ENCODE measurements at places on chromosomes 6 and 20.

- DNase-seq, result no peak
Observed at GRCh38 chr20:57234556-57235251, 31.7 kb downstream of the BMP7 start.

DNA sequence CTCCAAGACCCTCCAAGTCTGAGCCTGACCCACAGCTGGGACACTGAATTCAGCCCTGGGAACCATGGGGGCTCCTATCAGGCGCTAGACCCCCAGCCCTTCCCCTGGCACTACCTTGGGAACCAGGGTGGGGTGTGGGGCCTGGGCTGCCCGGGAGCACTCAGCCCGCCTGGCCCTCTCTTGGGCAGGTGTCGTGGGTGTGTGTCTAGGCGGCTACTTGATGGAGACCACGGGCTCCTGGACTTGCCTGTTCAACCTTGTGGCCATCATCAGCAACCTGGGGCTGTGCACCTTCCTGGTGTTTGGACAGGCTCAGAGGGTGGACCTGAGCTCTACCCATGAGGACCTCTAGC is 14.6 kb downstream of the SLC17A9 start:
- no peak for DNase-seq

DNA sequence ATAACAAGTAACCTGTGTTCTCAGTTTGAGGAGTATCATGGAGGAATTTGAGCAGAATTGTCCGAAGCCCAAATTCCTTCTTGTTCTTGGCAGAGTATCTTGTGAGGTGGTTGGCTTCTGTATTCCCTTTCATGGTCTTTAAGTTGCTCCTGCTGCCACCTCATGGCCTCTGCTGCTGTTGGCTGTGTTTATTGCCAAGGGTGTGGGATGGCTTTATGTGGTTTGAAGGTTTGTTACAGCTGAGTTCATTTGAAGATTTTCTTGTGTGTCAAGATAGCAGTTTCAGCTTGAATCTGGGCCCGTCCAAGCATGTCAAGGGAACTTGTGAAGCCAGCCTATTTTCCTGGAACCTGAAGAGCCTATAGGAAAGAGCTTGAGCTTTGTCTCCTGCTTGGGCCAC is 20.2 kb upstream of the TTK start:
- DNase-seq, result no peak

DNA sequence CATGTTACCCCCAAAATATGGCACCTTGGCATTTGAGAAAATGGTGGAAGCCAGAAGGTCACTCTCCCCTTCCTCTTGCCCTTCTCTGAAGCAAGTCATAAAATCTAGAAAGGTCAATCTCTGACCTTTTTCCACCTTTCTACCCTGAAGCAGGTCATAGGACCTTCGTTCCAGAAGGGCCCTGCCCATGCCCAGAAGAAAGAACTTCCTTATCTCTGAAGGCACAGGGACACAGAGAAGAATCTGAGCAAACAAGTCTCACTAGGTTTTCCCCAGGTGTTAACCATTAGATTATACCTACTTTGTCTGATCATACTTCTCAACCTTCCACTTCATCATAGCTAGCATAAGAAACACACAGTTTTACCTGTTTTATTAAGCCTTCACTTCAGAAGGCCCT is 42.5 kb downstream of the SMPDL3A start:
- no peak for DNase-seq

- no peak for DNase-seq
Observed at GRCh38 chr6:143884216-143884900, 20.1 kb downstream of the ZC2HC1B start.

DNA sequence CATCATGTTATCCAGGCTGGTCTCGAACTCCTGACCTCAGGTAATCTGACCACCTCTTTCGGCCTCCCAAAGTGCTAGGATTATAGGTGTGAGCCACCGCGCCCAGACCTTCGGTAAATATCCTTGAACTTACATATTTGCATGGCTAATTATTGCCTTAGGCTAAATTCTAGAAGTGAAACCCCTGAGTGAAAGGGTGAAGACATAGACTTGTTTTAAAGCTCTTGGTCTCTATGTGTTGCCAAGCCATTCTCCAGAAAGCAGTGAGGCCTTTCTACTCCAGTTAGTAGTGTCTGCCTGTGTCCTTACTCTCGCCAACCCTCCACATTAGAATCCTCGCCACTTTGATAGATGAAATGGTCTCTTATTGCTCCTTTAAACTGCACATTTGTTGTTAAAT is 2.6 kb upstream of the NOTCH4 start:
- DNase-seq, result no peak

GRCh38 chr20:61549865-61550264 is 297.8 kb downstream of the CDH4 start:
- DNase-seq, result no peak

GRCh38 chr6:3899970-3900439 is 50.8 kb downstream of the FAM50B start:
- no peak for DNase-seq

- DNase-seq, result no peak
Observed at GRCh38 chr20:62686869-62687830, 21.5 kb upstream of the NTSR1 start.

- no peak for DNase-seq
Observed at GRCh38 chr6:15421945-15422733, 176.3 kb downstream of the JARID2 start.

DNA sequence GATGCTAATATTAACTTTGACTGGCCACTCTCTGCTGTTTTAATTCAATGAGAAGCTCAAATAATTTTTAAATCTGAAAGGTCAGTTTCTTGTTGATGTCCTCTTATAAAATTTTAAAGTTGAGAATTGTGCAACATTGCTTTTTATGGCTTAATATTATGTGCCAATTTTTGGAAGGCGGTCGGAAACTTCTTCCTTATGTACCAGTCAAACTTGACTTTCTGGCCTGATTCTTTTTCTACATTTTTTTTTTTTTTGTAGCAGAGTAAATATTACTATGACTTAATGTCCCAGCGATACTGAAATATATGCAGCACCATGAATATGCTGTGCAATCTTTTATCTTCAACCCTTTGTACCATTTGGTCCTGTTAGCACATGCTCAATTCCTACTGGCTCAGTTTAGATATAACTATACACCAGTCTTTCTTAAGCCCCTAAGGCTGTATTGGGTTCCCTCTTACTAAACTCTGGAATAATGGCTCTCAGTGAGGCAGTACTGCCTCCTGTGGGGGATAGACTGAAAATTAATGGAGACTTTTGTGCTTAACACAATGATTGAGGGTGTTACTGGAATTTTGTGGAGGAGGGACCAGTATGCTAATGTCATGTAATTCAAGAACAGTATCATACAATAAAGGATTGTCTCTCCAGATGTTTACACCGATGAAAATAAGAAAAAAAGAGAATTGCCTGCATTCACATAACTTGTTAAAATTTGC is 156.4 kb upstream of the SYNCRIP start:
- DNase-seq, result no peak

DNA sequence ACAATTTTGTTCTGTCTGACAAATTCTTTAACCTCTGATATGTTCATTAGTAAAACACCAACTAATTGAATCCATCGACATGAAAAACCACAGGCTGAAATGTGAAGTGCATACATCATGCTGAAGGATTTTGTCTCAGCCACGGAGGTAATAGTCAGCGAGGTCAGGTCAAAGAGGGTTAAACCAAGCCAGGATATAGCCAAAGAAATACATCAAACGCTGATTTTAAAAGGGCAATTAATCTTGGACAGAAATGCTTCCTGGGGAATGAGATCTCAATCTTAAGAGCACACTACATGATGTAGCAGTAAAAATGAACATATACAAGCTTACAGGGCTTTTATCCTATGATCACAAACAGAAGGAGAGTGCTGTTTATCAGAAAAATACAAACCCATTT is 106.7 kb downstream of the PRDM1 start:
- no peak for DNase-seq

GRCh38 chr6:112910256-112910655 is 563.1 kb downstream of the RFPL4B start:
- DNase-seq, result no peak

- DNase-seq, result no peak
Observed at GRCh38 chr6:139449611-139450000, 75.2 kb upstream of the CITED2 start.

GRCh38 chr6:36771145-36771544 is 68.1 kb downstream of the CPNE5 start:
- no peak for DNase-seq

DNA sequence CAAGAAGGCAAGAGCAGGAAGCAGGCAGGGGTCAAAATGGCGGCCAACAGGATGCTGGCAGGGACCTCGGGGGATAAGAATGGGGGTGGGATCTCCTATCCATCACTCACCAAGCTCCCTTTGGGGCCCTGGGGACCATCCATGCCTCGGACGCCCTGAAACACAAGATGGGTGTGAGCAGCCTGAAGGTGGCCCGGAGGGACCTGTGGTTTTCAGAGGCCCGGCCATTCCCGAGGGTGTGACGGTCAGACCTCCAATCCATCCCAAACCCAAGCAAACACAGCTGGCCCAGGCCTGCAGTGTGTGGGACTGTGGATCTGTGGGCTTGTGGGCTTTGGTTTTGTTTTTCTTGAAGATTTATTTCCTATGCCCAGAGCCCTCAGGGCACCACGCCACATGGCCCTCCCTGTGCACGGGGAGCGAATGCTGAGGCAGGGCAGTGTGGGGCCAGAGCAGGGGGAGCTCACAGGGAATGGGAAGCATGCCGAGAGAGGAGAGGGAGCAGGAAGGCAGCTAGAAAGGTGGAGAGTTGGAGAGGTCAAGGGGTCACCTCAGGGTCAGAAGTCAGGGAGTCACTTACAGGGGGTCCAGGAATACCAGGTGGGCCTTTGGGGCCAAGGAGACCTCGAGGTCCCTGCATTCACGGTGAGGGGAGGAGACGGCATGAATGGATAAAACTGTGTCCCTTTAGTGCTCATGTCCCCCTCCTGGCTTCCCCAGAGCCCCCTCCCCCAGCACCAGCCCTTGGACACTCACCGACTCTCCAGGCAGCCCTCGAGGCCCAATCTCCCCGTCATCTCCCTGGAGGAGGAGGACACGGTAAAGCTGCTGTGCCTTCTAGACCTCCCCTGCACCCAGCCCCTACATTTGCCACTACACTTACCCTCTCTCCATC is 14.5 kb downstream of the COL11A2 start:
- DNase-seq, result no peak

GRCh38 chr6:45970326-45970725 is 45.3 kb downstream of the CLIC5 start:
- DNase-seq, result no peak

DNA sequence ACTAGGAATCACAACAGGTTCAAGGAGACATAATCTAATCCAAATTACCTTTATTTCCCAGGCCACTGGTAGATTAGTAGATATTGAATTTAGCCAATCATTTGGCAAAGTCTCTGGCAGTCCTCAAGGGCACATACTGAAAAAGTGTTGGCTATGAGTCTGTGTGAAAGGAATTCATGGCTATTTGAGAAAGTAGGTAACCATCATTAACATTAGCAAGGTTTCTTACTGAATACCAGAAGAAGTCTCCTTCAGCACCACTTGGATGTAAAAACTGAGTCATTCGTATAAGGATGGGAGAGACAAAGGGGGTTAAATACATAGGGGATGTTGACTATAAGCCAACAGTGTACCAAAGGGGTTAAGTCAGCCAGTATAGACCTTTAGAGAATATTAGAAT is 36.7 kb downstream of the AGPAT4 start:
- DNase-seq, result no peak

GRCh38 chr6:69973138-69973537 is 106.8 kb downstream of the COL19A1 start:
- no peak for DNase-seq

GRCh38 chr20:23436681-23437080 is 2.8 kb upstream of the CSTL1 start:
- DNase-seq, result no peak

- DNase-seq, result no peak
Observed at GRCh38 chr6:37504024-37504423, 4.3 kb upstream of the CCDC167 start.

- DNase-seq, result no peak
Observed at GRCh38 chr6:110319843-110320242, 38.3 kb downstream of the METTL24 start.

- no peak for DNase-seq
Observed at GRCh38 chr20:11158146-11158545, 484.3 kb upstream of the JAG1 start.

DNA sequence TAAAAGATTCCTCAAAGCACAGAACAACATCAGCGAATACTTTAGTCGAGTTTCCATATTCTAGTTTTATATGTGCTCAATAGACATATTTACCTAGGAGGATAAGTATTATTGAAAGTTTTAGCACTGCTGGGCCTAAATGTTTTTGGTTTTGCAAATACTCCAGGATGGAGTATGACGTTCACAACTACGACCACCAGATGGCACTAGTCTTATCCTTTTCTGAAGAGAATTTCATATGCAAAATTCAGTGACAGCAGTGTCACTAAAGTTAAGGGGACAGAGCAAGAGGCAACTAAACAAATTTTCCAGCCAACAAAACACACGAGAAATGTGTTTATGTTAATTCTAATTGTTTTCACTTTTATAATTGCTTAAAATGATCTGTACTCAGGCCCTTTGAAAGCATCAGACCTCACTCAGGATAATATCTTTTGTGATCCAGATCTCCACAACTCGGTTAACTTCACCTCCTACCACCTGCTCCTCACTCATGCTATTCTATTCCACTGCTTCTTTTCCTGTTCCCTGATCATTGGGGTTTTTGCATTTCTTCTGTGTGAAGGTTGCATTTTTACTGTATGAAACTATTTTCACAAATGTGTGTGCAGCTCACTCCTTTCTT is 220.8 kb downstream of the TRDN start:
- no peak for DNase-seq

GRCh38 chr6:135972150-135972549 is 120.6 kb downstream of the PDE7B start:
- no peak for DNase-seq

DNA sequence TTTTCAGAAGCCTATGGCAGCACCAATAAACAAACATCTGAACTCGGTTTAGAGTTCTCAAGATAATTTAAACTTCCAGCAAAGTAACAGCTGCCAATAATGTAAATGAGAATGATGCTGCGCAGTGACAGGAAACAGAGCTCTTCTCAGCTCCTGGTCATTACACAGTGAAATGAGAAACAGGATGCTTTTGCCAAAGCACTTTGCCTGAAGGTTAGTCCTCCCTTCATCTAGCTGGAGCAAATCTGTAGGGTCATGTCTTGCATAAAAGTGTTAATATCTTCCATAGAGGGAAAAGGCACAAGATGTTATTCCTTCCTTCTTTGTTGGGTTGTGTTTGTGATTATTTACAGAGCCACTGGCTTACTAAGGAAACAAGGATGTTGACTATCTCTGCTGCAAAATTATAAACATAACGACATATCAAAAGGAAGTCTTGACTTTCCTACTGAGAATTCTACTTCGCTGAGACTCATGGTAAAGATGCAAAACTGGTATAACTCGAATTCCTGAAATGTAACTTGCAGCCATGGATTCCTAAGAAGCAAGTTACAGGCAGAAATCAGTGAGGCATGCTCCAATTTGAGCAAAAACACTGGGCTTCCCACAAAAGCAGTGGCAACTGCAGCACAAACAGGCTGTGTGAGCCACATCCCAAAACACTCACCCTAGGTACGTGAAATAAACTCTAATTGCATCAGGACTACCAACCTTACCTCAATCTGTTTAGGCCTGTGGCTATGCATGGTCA is 102.5 kb upstream of the BEND6 start:
- DNase-seq, result no peak

All from DMS 273 treated with DMSO at 0.1 percent for 48 hours (cell line).